NCI-H69 (cell line): ENCODE measurements at places on chromosomes 11 and 22.

- DNase-seq, result peak; percentile 76
Measured at GRCh38 chr11:93741882-93742226, 382 bp downstream of the C11orf54 start.

DNA sequence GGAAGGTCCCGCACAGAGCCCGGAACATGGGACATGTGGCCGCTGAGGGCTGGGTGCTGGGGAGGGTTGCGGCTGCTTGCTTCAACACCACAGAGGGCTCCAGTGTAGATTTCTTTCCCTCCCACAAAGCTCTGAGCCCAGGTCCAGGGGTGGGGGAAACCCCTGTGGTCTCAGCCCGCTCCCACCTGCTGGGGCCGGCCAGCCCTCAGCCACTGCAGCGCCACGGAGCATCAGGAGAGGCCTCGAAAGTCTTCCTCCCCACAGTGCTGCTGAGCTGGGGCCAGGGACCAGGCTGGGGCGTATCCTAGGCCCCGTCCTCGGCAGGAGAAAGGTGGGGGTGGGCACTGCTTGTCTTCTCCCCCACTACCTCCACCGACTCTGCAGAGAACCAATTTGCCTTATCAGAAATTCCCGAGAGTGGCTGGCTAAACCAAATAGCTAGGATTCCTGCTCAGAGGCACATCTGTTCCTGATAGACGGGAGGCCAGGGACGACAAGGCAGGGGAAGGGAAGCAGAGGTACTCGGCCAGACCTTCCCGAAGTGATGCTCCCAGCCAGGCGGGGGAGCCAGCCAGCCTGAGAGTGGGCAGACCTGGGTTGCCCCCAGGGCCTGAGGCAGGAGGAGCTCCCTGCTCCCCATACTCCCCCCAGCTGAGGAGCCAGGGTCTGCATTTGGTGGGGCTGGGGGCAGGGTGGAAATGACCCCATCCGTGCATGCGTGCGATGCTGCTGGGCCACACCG lies 18.7 kb downstream of the IGF2 start:
- no peak for DNase-seq

- no peak for DNase-seq
Measured at GRCh38 chr11:79185351-79185750, 255.5 kb downstream of the TENM4 start.

DNA sequence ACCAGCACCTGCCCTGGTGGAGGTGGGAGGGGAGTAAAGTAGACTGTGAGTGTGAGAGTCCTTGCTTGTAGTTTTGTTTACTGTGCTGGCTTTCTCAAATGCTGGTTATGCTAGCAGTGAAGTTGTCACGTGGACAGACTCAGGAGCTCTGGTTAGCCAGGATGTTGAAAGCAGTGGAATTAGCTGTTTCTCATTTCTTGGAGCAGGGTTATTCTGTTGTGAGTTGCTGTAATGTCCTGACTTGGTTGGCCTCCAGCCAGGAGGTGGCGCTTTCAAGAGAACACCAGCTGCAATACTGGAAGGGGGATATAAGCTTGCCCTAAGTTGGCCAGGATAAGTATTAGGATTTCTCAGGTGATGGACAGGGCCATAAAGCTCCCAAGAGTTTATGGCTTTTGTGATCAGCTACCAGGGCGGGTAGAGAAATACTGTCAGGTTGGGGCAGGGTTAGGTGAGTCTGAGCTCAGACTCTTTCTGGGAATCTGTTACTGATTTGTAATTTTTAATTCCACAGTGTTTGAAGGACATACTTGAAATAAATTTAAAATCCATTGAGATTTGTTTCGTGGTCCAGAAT lies 13.7 kb downstream of the CYP2D6 start:
- DNase-seq, result peak; percentile 17

GRCh38 chr11:63445720-63446119 lies 45.2 kb downstream of the PLAAT5 start:
- no peak for DNase-seq

- DNase-seq, result peak; percentile 89
Measured at GRCh38 chr22:17891481-17892167, 117.4 kb upstream of the BID start.

DNA sequence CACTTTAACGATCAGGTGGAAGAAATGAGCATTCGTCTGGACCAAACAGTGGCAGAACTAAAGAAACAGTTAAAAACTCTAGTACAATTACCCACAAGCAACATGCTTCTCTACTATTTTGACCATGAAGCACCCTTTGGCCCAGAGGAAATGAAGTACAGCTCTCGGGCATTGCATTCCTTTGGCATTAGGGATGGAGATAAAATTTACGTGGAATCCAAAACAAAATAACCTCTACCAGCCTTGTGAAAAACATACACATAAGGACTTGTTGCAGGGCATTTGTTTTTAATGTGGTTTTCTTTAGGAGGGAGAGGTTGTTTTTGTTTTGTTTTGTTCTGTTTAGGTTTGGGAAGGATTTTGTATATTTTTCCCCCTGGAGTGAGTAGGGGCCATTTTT lies 14.2 kb upstream of the TECTA start:
- no peak for DNase-seq
